ENCODE measurements at places on chromosomes 2 and 18. TPM values are rescaled to one million over a fixed set of nuclear protein-coding genes. Genes with fewer than 3 reads are reported as not detected.

TTC39C gene
- 17.2 TPM for total RNA-seq

TUBA3E gene
- 3.6 TPM for total RNA-seq

TEX44 gene
- total RNA-seq: not detected

CDH19 gene
- total RNA-seq: 0.97 TPM

NEU2 gene
- total RNA-seq: not detected

CLEC4F gene
- total RNA-seq: not detected

FAM110C gene
- 0.14 TPM for total RNA-seq

WDR35 gene
- 14.5 TPM for total RNA-seq

RESP18 gene
- total RNA-seq: not detected

LRP1B gene
- not detected for total RNA-seq

NYAP2 gene
- total RNA-seq: not detected

ABCG5 gene
- total RNA-seq: not detected

RTP5 gene
- not detected for total RNA-seq

SESTD1 gene
- 16.3 TPM for total RNA-seq

SNTG2 gene
- not detected for total RNA-seq

FAP gene
- 0.15 TPM for total RNA-seq

ASIC4 gene
- total RNA-seq: 0.20 TPM

OR6B2 gene
- not detected for total RNA-seq

SLC35G4 gene
- not detected for total RNA-seq

TMEM169 gene
- total RNA-seq: 0.59 TPM

OSR1 gene
- 6.6 TPM for total RNA-seq

CAPN14 gene
- total RNA-seq: 0.03 TPM

NXPH2 gene
- not detected for total RNA-seq

C2orf80 gene
- total RNA-seq: not detected

IL36RN gene
- total RNA-seq: 0.21 TPM

VAMP5 gene
- total RNA-seq: not detected

SLC40A1 gene
- total RNA-seq: 1.8 TPM

FAM237A gene
- total RNA-seq: not detected

GALNT14 gene
- total RNA-seq: 47.8 TPM

LYG1 gene
- total RNA-seq: 1.5 TPM

CIDEA gene
- total RNA-seq: not detected

SLC38A11 gene
- total RNA-seq: not detected

CHMP1B gene
- total RNA-seq: 48.1 TPM

GAL3ST2 gene
- total RNA-seq: 0.42 TPM

SIGLEC15 gene
- not detected for total RNA-seq

ZNF385B gene
- total RNA-seq: not detected

LYPD6B gene
- total RNA-seq: not detected

TWIST2 gene
- total RNA-seq: 17.4 TPM

EVX2 gene
- not detected for total RNA-seq

UCN gene
- 1.2 TPM for total RNA-seq

LCT gene
- total RNA-seq: 0.05 TPM

TMEM198 gene
- total RNA-seq: 1.3 TPM

RBFA gene
- 31.1 TPM for total RNA-seq

ERMN gene
- total RNA-seq: not detected

MTIF2 gene
- 39.5 TPM for total RNA-seq

IL1R1 gene
- total RNA-seq: 43.5 TPM

MBOAT2 gene
- 47.7 TPM for total RNA-seq

DRC1 gene
- 0.31 TPM for total RNA-seq

FRZB gene
- 0.12 TPM for total RNA-seq

Measured in A549 treated with Mapracorat at 1 μM for 4 hours (cell line).